ENCODE measurements at places on chromosomes 16 and 17. TPM values are rescaled to one million over a fixed set of nuclear protein-coding genes. Genes with fewer than 3 reads are reported as not detected.

The CCDC47 gene
- total RNA-seq, result 23.8 TPM

The IRX3 gene
- total RNA-seq, result 5.9 TPM

The SALL1 gene
- 12.5 TPM for total RNA-seq

The RHBDF1 gene
- 25.6 TPM for total RNA-seq

The DDX28 gene
- 10.6 TPM for total RNA-seq

The AXIN2 gene
- total RNA-seq, result 1.8 TPM
